ENCODE measurements at places on chromosomes 7 and 10. TPM values are rescaled to one million over a fixed set of nuclear protein-coding genes. Genes with fewer than 3 reads are reported as not detected.
A peak's percentile ranks its signal among the peaks of the same experiment; 100 is the strongest.

- no peak for DNase-seq
Measured at GRCh38 chr10:17561111-17561510, 56.1 kb downstream of the HACD1 start.

- DNase-seq, result peak; percentile 96
Measured at GRCh38 chr7:140696024-140696679, 356 bp upstream of the NDUFB2 start.

DNA sequence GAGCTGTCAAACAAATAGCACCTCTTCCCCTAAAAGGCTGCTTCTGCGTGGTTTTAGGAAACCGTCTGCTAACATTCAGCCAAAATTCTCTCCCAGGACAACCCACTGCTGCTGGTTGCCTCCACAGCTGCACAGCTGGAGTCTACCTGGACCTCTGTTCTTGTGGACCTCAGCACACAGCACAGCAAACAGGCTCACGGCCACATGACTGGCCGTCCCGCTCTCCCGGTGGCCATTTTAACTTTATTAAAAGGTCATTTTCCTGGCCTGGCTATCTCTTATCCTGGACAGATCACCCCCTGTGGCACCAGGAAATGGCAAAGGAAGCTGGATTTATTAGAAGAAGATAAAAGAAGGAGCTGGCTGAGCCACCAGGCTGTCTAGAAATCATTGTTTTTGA is 27.6 kb downstream of the SORBS1 start:
- DNase-seq, result no peak

GRCh38 chr7:95906851-95907250 is 134.5 kb downstream of the DYNC1I1 start:
- no peak for DNase-seq

DNA sequence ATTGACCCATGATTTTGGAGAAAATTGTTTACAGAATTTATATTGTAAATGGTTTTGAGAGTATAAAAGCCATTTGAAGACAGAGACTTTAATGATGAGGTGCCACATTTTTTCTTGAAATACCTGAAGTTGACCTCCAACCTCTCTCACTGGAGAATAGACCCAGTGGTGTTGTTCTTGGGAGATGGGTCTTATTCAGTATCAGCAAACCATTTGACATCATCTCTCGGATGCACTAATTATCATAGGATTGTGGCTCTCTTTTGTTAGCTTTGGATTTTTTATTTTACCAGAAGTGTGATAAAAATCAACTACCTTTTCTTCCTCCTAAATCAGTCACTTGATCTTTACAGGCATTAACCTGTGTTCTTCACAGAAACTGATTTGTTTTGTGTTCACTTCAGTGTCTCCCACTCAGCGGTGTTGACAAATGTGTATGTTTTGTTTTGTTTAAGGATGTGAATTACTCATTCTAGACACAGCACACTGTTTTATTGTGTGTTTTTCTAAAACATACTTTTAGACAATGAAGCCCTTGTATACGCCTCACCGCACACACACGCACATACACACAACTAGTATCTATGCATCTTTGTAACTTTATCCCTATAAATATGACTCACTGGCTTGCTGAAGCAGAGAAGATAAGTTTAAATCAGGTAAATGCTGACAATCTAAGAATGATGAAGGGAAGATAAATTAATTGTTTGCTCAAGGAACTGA is 455.6 kb downstream of the INHBA start:
- no peak for DNase-seq

Gene UNCX
- not detected for total RNA-seq

Measured in aorta (tissue), 5 donors.